Glomerular endothelial cell (primary cell): ENCODE measurements at places on chromosomes 6 and 20. TPM values are rescaled to one million over a fixed set of nuclear protein-coding genes. Genes with fewer than 3 reads are reported as not detected.

The AKAP12 gene
- total RNA-seq = 404 and 411 TPM in 2 replicates

The DST gene
- 187 and 226 TPM in 2 replicates for total RNA-seq

The SMIM26 gene
- 57.5 and 79.8 TPM in 2 replicates for total RNA-seq

The TXLNB gene
- total RNA-seq = 0.73 and 0.99 TPM in 2 replicates

The ZC2HC1B gene
- not detected in 2 replicates for total RNA-seq

The PRDM13 gene
- not detected in 2 replicates for total RNA-seq

The MROH8 gene
- 3.2 and 3.5 TPM in 2 replicates for total RNA-seq

The CST11 gene
- not detected in 2 replicates for total RNA-seq

The OR2H2 gene
- not detected in 2 replicates for total RNA-seq

The JPH2 gene
- total RNA-seq = 0.58 and 1.5 TPM in 2 replicates

The AKIRIN2 gene
- total RNA-seq = 26.1 and 32.4 TPM in 2 replicates
